Dermis blood vessel endothelial cell (primary cell): ENCODE measurements at places on chromosomes 2 and 18.

DNA sequence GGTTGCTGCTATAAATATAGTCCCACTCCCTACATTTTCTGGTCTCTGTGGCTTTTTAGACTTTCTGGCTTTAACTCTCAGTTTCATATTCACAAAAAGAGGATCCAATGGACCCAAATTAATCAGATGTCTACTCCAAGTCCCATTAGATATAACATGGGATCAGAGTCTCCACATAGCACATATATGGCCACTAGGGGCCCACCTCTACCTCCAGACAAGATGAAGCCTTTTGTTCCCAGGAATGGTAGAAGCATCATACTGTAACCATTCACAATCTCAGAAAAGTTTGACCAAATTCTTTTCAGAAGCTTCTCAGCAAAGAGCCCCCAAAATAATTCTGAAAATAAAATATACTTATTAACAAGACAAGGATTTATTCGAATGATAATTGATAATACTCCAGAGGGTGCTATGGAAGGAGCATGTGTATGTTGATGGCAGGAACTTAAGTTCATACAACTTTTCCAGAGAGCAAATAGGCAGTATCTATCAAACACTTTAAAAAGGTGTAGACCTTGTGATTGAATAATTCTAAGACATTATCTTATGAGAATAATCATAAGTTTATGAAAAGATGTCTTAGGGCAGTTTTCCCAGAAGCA, 382.3 kb upstream of the CRIM1 start:
- peak; percentile 83 for DNase-seq

DNA sequence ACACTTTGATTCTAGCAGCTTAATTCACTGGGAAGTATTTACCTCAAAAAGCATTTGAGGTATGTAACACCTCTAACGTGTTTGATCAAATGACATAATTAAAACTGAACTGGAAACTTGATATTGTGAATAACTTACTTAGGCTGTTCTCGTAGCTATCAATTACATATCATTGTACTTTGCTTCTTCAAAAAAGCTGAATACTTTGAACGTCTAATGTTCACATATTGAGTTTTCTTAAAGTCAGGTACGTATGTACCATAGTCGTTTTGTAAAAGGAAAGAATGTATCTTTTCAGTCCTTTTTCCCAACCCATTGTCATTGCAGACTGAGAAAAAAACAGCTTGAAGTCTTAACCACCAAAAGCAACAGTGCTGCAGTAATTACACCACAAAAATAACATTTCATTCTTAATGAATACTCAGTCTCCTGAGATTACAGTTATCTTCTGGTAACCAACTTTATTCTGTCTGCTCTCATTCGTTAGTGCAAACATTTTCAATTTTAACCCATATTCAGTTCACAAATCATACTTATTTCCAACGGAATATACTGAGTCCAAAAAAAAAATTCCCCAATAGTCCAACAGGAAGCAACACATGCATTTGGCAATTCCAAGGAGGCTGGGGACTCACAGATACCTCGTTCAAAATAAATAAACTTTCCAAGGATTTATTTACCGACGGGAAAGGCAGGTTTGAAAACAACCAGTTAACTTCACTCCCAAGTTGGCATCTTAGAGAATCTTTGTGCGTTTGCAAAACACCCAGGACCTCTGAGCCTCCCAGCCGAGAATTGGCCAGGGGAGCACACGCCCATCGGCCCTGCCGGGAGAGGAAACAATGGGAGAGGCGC, 1.1 kb downstream of the CHN1 start:
- peak; percentile 51 for DNase-seq

DNA sequence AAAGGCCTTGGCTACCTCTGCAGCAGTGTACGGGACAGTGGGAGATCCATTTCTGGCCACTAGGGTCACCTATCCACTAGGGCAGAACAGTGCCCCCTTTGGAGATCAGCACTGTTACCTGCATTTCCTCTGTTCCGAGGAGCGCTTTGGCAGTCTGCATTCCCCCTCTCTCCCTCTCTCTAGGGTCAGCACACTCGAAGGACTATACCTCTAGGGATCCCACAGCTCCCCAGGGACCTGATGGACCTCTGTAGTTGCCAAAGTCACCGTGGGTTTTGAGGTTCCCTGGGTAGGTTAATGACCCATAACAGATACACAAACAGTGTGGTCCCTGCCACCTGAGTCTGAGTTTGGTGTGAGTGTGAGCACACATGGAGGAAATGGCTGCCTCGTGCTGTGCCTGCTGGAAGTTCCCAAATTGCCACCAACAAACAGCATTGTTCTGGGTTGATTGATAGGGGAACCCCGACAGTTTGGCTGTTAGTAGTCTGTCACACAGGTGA, 99.8 kb upstream of the VWC2L start:
- no peak for DNase-seq

- DNase-seq, result no peak
Measured at GRCh38 chr2:1081451-1082225, 131.0 kb downstream of the SNTG2 start.

DNA sequence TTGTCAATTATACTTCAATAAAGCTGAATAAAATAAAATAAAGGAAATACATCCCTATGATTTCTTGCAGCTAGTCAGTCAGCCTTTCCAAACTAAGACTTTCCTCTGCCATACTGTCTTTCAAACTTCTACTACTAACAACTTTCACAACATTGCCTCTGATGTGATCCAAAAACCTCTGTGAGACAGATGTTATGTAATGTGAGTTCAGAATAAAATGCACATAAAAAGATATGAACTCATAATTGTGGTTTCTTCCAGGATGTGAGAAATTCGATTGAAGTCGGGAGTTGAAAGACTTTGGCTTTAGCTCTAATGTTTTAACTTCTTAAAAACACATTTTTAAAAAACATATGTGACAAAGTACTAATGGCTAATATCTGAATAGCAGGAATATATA, 98.7 kb downstream of the PIGN start:
- DNase-seq, result no peak

- no peak for DNase-seq
Measured at GRCh38 chr2:44880125-44880483, 61.4 kb upstream of the SIX3 start.

DNA sequence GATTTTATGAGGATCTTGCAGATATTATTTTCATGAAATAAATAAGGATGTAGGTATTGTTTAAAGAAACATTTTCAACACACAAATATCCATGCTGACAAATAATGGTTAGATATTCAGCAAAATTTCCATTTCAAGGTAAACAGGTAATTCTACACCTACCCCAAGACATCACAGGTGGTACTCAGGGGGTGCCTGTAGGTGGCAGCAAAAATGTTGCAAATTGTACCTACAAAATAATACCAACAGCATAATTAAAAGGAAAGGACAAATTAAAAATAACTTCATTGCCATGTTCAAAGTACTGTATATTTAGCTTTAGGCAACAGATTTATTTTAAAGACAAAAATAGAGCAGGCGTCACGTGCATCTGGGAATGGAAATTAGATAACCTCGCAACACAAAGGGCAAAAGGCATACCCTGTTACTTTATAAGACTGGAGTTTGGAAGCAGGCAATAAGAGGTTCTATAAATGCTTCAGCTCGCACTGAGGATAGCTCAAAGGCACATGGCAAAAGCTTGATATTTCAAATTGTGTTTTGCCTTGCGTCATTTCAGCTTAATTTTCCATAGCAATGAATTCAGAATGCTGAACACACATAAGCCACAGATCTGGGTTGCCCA, 630.5 kb downstream of the TDRD15 start:
- DNase-seq, result no peak

GRCh38 chr2:118814368-118814767, 33.1 kb downstream of the EN1 start:
- no peak for DNase-seq

DNA sequence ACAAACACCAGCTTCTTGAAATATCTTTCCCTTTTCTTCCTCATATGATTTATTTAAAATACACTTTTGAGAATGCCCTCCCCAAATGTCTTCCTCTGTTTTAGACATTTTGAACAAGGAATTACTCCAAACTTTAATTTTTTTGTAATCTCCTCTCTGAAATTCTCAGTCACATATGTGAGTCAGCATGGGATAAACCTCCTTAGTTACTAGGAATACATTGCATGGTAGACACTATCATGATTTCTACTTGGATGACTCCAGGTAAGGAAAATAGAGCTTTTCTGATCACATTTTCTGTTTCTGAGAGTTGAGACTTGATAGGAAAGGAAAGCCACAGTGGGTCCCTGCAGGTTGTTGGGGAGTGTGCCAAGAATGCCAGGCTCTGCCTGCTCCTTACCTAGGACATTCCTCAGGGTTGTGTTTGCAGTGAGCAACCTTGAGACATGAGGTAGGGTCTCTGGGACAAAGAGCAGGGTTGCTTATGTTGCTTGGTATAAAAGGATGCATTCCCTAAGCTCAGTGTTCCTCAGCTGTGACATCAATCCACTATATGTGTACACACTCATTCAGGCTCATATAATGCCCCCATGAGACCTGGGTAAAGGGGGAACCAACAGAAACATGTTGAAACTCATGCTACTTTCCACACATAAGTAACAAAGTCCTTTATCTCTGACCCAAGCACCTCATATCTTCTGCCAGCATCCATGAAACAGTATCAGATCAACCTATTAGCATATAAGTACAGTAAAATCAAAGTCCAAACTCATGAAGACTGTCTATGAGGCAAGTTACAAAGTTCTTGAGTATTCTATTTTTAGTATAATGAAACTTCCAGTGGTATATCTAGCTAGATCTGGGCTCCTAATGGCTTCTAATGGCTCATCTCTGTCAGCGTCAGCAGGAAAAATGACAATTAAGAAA, 112.8 kb upstream of the SCN1A start:
- peak; percentile 9 for DNase-seq

DNA sequence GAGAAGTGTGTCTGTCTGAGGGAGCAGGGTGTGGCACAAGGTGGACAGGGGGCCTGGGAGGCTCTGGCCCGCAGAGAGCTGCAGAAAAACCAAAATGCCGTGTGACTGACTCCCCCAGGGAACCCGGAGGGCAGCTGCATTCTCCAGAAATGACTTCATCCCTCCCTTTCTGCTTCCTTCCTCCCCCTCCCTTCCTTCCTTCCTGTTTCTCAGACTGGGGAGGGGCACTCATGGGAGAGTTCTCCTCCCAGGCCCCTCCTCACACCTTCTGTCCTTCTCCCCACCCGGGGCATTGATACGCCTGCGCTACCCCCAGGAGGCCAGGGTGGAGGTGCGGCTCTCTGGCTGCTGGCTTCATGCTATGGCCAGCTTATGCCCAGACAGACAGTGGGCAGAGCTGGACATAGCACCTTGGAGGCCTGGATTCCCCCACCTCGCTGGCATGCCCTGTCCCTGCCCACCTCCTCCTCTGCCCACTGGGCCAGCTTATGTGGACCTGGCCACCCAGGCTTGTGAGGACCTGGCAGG, 8.2 kb upstream of the GPR17 start:
- DNase-seq, result peak; percentile 65

- peak; percentile 60 for DNase-seq
Measured at GRCh38 chr2:68185541-68186164, 28.0 kb downstream of the PNO1 start.

- no peak for DNase-seq
Measured at GRCh38 chr2:213429516-213429915, 145.3 kb downstream of the SPAG16 start.

- DNase-seq, result no peak
Measured at GRCh38 chr2:240590681-240591111, 4.2 kb downstream of the CAPN10 start.

DNA sequence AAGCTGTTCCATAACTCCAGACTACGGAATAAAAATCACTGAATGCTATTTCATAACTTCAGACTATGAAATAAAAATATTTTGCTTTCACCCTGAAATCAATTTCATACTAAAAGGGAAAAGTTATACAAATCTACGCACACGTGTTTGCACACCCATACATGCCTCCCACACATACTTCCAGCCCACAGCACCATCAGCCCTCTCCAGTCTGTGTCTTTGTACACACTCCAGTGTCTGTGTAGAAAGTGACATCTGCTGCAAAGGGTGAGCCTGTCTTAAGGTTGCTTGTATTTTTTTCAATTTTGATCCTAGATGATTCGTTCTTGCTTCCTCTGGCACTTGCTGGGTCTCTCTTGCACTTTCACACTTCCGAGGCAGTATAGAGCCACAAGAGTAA, 53.6 kb downstream of the VIT start:
- DNase-seq, result no peak

GRCh38 chr2:112164876-112165275, 26.7 kb downstream of the FBLN7 start:
- no peak for DNase-seq

- DNase-seq, result no peak
Measured at GRCh38 chr2:102486941-102487702, 14.1 kb downstream of the SLC9A4 start.

DNA sequence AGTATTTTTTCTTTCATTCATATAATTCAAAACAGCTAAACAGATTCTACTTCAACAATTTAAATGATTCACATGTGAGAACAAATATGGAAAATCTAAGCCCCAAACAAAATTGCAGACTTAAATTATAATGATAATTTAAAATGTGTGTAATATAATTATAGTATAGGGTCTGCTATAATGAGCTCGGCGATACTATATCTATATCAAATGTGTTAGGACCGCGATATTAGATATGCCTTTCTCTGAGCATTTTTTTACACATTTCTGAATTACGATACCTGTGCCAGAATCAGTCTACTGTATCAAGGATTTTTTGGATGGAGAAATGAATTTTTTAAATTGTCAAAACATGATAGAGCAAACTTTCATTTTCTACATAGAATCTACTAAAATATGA, 808.8 kb upstream of the POU3F3 start:
- DNase-seq, result no peak

- peak; percentile 66 for DNase-seq
Measured at GRCh38 chr18:70491734-70492348, 203.0 kb downstream of the SOCS6 start.

DNA sequence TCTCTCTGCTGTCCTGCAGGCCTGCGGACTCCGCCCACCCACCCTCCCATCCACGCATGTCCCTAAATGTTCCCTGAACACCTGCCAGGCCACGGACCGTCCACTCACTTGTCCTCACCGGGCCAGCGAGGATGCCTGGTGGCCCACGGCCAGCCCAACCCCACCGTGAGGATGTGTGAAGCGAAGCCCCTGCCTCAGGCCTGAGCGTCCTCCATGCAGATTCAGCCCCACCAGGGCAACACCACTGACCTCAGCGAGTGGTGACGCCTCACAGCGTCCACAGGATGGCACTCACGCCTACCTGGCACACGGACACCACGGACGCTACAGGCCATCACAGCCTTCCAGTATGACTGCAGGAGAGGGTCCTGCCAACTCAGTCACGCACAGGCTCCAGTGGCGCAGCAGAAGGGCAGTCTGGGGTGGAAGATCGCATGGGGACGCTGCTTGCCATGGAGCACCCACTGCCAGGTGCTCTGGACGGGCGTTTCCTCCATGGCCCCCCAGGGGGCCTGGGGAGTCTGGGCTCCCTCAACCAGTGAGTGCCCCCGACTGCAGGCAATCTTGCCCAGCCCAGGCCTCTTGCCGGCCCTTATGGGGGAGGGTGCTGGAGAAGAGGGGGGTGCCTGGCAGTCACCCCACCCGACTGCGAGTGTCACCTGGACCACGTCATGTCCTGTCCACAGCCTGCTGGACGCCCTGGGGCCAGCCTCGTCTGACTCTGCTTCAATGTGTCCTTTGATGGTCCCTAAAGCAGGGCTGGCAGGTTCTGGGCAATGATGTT, 25.4 kb downstream of the HDAC4 start:
- DNase-seq, result no peak
